Activated T-cell treated with anti-CD3 and anti-CD28 coated beads, Interleukin-2, amount 50 U/mL, for 1 hour (primary cell): ENCODE measurements at places on chromosomes 3 and 15.

DNA sequence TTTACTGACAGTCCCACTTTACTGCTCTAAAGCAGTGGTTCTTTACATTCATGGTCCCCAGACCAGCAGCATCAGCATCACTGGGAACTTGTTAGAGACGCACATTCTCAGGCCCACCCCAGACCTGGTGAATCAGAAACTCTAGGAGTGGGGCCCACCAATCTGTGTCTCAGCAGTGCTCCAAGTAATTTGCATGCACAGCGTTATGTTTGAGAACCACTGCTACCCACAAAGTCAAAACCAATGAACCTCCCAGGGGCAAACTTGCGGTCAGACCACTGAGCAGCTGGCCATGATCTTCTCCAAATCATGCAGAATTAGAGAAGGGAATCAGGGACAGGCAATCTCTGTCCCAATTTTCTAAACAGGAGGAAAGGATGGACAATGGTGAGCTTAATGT lies 58.5 kb downstream of the ST8SIA2 start:
- DNase-seq: no peak

- no peak for DNase-seq
These were observed 7.3 kb downstream of the B3GNT5 start for GRCh38 chr3:183260167-183260904.

- no peak for DNase-seq
These were observed 374.0 kb upstream of the ALCAM start for GRCh38 chr3:104992676-104993075.

- no peak for DNase-seq
These were observed 291.8 kb downstream of the NAALADL2 start for GRCh38 chr3:175150812-175151401.

DNA sequence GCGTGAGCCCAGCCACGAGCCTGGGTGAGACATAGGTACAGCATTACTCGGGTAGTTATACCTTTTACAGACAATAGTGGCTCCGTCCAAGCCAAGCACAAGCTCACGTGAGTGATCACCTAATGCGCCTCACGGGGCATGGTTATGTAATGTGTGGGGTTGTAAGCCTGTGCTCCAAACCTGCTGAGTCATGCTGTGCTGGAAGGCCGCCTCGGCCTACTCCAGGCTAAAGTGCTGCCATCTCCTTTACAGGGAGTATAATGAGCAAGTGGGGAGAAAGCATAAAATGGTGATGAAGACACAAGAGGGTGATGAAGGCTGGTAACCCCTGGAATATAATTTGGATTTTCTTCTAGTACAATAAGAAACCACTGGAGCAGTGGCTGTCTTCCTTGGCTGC lies 175.8 kb upstream of the STT3B start:
- no peak for DNase-seq

DNA sequence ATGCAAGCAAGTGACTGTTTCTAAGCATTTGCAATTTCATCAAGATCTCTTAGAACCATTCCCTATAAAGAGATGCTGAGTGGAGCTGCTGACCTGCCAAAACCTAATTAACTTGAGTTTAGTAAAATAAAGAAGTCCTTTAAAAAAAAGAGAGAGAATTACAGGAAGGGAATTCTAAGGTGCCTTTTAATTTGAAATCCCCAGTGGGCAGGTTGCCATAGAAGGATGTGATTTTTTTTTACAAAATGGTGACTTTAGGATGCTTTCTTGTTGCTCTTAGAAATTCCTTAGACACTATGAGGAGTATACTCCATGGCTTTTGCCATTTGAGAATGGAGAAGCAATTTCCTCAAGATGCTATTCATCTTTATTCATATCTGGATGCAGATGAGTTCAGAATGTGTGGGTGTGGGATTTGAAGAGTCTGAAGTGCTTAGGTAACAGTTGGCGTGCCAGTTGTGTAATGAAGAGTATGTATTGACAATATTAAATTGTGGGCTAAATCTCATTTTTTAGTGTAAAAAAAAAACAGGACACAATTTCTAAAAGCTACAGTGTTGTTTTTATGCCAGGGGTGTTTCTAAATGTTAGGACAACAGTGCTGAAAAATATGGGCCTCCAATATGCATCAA lies 13.6 kb downstream of the LRRC3B start:
- DNase-seq: no peak

GRCh38 chr15:98899272-98900021 lies 108.1 kb downstream of the PGPEP1L start:
- no peak for DNase-seq

DNA sequence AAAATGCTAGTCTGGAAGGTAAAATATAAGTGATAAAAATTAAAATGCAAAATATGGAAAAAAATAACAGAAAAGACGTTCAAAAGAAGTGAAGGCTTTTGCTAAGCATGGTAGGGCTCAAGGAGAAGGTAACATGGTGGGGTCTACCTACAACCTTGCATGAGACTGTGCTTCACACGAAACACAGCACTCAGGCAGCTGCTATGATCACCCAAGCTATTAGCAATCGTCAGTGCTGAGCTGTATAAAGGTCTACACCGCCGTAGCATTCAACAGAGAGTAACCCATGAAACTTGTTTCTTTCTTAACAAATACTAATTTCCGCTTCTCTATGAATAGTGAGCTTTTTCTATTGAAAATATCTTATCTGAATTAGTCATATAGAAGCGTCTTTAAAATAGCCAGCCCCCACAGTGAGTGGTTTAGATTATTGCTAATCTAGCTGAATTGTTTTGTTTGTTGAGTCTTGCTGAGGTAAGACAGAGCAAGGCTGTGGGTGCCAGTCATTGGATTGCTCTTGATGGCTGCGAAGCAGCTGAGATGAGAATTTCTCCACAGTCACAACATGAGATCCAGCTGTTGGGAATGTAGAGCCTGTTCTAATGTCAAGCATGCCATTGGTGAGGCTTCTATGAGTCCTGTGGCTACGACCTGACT lies 230.0 kb downstream of the KLF13 start:
- DNase-seq: no peak

DNA sequence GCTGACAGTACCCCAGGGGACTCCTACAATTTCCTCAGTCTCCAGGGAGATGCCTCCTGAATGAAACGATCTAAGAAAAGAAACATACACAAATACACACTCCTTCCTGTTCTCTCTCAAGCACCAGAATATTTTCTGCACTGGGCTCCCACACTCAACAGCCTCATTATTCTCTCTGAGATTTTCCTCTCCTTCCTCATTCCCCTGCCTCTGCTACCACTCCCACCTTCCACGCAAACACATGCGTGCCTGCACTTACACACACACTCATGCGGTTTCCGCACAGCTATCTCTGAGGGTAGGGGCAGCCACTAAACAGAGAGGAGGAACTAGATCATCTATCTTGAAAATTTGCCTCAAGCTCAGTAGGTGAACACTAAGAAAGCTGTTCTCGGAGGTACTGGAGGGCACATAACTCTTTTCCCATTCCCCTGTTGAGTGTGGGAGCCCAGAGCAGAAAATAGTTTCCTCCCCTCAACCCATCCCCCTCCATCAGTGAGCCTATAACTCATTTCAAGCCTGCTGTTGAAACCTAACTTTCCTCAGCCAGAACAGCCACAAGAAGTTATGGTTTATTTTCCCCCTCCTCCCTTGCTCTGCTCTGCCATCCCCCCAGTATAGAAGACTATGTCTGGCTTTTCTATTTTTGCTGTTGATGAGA lies 30.5 kb upstream of the TIPARP start:
- DNase-seq: no peak

- DNase-seq: no peak
These were observed 117.6 kb upstream of the SKOR1 start for GRCh38 chr15:67707520-67708283.

DNA sequence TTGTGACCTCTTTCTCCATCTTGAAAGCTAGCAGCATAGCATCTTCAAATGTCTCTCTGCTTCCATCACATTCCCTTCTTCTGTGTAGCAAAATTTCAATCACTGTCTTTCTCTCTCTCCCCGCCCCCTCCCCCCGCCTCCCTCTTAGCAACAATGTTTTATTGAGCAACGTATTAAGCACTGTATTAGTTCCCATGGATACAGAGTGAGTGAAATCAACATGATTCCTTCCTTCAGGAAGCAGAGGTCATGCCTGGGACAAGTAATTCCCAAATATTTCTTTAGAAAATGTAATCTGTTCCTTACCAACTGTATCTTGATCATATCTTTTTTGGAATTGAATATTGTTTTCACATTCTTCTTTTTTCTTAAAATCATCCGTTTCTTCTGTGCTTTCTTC lies 373.7 kb upstream of the NECTIN3 start:
- no peak for DNase-seq

DNA sequence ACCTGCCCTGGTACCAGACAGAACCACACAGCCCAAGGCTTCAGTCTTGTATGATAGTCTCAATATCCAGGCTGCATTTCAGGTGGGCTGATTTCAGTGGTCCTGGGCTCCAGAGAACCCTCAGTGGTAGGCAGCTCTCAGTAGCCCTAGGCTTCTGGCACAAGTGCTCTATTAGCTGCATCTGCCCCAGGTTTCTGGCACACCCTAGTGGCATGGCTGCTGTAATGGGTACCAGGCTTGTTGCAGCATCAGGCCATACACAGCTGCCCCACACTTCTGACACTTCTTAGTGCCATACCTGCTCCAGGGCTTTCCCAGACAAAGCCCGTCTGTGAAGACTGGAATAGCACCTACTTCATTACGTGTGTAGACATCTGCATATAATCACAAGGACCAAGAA lies 1062.2 kb upstream of the EPHA6 start:
- no peak for DNase-seq

- no peak for DNase-seq
These were observed 25.6 kb upstream of the ZNF280D start for GRCh38 chr15:56758770-56759449.

DNA sequence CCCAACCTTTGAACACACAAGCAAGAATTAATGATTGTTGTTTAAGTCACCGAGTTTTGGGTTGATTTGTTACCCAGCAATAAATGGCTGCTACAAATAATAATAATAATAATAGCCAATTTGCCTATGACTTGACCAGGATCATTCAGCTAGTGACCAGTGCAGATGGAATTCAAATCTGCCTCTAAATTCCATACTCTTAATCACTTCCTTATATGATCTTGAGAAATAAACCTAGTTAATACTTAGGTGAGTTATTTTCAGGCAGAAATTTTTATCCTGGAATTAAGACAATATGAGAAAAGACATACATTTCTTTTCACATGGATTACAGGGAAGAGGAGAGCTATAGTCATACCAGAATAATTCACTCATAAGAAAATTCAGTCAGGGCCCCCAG lies 116.0 kb upstream of the GALNT15 start:
- DNase-seq: no peak

GRCh38 chr3:129358772-129359371 lies 69.6 kb downstream of the EFCAB12 start:
- no peak for DNase-seq

DNA sequence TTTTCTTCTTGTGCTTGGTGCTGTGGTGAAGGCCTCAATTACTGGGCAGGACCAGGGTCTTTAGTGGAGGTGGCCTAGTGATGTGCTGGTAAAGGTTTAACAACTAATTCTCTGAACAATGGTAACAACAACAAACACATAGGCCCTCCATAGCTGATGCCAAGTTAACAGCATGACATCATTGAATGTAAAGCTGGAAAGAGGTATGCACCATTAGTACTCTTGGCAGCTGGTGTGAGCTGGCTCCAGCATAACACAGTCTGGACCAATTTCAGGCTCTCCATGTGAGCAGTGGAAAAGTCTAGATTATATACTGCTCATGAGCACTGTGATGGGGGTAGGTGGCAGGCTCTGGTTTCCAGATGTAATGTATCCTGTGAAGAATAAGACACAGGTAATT lies 61.8 kb downstream of the SLC7A14 start:
- no peak for DNase-seq

GRCh38 chr3:60444898-60445437 lies 806.3 kb downstream of the FHIT start:
- no peak for DNase-seq

DNA sequence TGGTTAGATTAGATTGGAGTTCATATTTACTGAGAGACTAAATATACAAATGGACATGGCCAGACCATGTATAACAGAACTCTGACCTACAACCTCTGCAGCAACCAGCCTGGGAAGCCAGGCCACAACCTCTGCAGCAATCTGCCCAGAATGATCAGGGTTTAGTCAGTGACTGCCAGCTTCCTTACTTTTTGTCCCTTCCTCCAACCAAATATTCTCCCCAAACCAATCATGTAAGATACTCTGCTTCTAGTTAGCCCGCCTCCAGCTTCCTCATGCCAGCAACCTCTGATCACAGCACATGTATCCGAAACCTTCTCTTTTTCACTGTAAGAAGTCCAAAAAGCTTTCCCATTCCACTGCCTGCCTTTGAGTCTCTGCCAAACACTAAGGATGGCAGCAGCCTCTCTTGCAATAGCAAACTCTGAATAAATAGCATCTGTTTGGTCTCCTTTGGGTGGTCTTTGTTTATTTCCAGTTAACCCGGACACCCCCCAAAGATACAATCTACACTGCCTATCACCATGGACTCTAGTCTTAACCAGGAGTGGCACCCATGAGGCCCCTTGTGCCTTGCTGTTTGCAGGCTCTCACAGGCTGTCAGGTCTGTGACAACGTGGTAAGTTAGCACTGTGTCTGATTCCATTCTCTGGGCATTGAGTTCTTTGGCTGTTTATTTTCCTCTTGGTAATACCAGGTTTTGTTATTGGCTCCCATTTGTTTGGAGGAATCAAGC lies 102.2 kb downstream of the ERC2 start:
- DNase-seq: no peak

DNA sequence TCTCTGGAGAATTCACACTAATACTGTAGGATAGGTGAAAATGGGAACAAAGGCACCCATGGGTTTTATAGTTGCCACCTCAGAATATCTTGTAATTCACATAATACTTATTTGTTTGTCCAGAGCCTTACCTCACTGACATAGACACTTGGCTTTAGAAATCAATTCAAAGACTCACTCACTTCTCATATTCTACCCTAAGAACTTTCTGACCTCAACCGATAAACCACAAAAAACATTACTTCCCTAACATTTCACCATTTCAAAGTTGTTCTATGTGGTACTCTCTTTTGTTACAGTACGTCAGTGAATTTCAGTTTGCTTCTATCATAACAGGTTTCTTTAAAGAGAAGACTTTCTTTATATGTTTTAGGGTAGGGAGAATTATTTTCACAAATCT lies 359.3 kb downstream of the IGSF11 start:
- DNase-seq: no peak

DNA sequence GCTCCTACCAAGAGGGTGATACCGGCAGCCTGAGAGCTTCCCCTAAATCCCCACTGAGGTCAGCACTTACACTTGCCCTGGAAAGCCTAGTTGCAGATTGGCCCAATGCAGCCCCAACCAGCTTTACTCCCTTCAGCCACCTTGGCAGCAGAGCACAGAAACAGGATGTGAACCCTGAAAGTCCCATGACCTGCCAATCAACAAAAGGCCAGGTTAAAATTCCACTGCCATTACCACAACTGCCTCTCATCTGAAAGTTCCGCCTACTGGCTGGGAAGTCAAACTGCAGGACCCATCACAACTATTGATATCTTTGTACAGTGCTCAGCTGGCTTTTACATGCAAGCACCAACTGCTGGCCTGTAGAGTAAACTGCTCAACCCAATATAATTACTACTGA lies 156.2 kb downstream of the ZMAT3 start:
- DNase-seq: no peak

- DNase-seq: no peak
These were observed 111.2 kb upstream of the SUCLG2 start for GRCh38 chr3:67765575-67765974.

- no peak for DNase-seq
These were observed 12.1 kb upstream of the CNBP start for GRCh38 chr3:129195731-129196256.
